ENCODE measurements at places on chromosomes 4 and X.

DNA sequence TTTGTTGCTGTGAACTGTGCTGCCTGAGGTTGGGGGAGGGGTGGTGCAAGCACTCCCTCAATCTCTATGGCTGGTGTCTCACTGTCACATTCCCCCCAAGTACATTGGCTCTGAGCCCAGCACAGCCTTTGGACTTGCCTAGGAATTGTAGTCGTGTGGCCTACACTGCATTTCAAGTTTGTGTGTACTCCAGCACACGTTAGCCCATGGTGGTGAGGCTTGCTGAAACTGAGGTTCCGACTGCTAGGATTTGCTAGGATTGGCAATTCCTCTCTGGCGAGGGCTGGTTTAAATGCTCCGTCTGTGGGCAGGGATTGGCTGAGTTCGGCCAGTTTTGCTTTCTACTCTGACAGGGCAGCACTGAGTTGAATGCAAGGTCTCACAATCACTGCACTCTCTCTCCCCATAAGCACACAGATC lies 121.7 kb upstream of the CXXC4 start:
- no peak for DNase-seq

DNA sequence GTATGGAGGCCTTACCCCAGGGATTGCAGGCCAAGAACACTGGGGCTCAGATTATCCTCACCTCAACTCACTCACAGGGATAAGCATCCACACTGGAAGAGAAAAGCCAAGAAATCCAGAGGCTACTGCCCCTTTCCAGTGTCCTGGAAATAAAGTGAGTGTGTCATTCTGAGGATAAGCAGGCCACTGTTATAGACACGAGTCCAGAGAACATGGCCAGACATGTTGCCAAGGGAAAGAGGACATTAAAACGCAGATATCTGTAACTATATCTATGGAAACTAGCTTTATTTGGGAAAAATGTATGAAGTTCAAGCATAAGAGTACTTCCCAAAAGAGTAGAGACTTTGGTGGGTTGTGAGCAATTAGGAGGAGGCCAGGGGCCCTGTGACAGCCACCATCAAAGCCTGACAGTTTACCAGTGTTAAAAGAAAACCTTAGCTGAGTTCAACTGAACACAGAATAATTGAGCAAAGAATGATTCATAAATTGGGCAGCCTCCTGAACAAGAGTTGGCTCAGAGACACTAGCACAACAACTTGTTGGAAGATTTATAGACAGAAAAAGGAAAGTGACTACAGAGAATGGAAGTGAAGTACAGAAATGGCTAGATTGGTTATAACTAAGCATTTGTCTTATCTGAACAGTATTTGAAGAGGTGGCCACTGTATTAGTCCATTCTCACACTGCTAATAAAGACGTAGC lies 1222.2 kb downstream of the STIM2 start:
- DNase-seq: no peak

- peak; percentile 37 for DNase-seq
Observed at GRCh38 chrX:135974279-135974856, 580 bp upstream of the MMGT1 start.

DNA sequence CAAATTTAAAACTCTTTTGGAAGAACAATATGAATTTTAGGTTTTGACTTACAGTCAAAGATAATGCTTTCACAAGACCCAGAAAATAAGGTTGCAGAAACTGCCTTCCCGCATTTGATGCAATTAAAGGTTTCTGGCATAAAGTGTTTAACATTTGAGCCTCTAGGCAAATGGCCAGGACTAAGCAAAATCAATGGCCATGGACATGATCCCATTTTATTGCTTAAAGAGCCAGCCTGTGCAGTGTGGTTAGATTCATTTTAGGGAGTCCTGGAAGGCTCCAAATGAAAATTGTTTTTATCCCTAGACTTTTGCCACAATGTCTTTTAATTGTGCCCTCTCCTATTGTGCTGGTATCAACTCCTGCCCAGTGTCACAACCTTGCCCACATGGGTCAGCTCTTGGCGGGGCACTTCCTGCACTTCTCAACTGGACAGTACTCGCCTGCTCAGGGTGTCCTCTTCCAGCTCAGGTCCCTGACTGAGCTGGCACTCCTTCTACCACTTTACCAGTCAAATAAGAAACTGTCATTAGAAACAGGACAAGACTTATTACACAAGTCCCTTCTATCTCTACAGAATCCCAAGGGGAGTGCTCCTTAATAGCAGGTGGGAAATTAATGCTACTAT lies 208.4 kb upstream of the NPY2R start:
- no peak for DNase-seq

DNA sequence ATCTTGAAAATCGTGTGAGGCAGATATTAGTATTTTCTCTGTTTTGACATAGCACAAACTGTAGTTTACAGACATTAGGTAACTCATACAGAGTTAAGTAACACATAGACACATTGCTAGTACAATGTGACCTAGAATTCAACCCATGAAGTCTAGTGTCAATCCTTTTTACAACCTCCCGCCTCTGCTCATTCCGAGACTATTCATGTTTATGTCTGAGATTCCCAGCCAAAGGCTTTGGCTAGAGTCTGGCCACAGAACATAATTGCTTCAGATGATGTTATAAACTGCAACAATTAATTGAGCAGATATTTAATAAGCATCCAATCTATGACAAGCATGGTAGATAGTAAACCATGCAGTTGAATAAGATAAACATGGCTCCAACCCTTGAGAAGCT lies 841.0 kb downstream of the STIM2 start:
- no peak for DNase-seq

DNA sequence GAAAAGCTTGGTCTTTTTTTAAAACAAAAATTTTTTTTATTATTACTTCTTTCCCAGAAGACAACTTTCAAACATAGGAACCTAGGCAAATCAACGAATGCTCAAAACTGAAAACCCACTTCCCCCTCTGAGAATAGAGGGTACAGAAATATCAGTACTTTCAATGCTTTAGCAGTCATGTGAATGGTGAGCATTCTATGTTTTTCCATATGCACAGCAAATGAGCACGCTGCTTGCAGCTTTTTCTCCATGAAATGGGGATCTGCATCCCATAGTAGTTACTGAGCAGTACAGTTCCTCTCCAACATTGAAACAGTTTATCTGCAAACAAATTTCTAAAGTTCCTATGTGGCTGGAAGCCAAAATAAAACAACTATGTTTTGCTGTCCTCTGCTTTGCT lies 108.4 kb upstream of the BMP2K start:
- DNase-seq: no peak

DNA sequence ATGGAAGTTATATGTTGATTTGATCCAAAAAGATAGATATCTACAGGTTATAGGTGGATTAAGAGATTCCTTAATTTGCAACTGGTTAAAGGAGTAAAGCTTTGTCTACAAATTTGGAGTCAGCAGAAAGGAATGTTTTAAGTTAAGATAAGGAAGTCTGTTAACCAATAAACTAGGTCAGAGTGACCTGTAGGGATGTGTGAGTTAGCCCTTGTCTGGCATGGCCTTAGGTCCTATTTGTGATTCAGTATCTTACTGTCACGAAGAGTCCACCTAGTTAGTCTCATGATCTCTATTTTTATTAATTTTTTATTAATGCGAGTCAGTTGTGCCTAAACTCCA lies 230.8 kb downstream of the INPP4B start:
- DNase-seq: no peak

GRCh38 chr4:165748321-165748720 lies 124.7 kb upstream of the TLL1 start:
- no peak for DNase-seq

GRCh38 chr4:11471618-11472017 lies 42.9 kb upstream of the HS3ST1 start:
- DNase-seq: peak; percentile 25

GRCh38 chrX:135327299-135327698 lies 18.0 kb downstream of the ETDC start:
- no peak for DNase-seq

All from stimulated activated CD8-positive, alpha-beta memory T cell treated with anti-CD3 and anti-CD28 coated beads, Interleukin-4, amount 100 ng/mL, for 1 hour (primary cell).